ENCODE measurements at places on chromosomes 13 and 19.

DNA sequence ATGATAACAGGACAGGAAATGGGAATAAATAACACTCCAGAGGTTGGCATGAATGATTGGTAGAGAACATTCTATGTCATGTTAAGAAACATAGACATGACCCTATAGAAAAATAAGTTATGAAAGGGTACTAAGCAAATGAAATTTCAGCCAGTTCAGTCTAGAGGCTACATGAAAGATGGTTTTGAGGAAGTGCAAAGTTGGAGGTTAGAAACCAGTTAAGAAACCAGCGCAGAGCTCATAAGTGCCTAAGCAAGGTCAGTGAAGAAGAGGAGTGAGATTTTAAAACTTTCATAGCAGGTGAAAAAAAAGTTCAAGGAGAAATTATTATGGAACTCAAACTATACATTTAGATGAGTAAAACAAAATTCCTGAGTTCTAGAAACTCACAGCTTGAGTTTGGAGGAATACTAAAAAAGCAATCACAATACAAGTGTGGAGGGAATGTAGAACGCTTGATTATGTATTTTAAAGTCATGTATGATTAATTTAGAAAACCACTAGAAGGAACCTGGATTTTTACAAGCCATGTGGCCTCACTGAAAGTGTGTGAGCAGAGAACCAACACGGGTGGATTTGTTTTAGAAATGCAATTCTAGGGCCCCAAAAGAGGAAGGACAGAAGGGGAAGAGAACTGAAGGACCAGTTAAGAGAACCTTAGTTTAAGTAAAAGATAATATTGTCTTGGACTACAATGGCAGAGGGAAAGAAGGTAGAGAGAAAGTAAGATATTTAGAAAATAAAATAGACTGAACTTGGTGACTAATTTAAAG is 162.4 kb downstream of the PCDH20 start:
- DNase-seq, result no peak

GRCh38 chr13:99269627-99270241 is 11.6 kb upstream of the GPR18 start:
- DNase-seq, result peak; percentile 40

GRCh38 chr13:73778242-73778864 is 355.9 kb downstream of the KLF12 start:
- DNase-seq, result no peak

- no peak for DNase-seq
Measured at GRCh38 chr19:15213715-15214381, 13.1 kb upstream of the NOTCH3 start.

DNA sequence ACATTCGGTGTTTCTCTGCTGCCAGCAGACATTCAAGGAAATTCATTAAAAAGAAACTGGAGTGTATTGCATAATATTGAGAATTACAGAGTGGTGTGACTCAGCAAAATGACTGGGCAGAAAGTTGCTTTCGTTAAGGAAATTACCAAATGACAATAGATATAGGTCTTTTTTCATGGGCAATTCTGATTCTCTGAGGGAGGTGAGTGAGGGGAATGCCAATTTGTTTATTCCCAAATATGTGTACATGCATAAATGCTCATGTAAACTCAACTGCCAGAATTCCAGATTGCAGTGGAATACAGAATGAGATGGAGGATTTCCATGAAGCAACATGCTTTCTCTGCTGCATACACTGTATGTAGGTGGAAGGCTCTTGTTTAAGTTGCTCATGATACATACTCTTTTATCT is 1730.1 kb downstream of the SLITRK5 start:
- DNase-seq, result no peak
